IPS DF 19.7 (cell line): ENCODE measurements at places on chromosomes 5 and 9.

DNA sequence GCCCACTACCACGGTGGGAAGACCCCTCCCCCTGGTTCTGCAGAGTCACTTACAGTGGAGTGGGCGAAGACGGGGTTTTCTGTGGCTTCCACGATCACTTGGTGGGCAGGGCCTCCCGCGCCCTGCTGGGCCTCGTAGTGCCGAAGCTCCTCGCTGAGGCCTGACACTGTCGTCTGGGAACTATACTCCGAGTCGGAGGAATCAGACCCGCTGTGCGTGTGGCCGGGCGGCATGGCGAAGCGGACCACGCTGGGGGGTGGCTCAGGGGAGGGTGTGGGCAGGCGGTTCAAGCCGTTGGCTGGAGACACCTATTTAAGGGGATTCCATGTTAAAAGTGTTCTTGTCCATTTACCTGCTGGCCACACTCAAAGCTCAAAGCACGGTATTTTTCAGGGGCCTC lies 67.8 kb downstream of the PTCH1 start:
- DNase-seq, result no peak

DNA sequence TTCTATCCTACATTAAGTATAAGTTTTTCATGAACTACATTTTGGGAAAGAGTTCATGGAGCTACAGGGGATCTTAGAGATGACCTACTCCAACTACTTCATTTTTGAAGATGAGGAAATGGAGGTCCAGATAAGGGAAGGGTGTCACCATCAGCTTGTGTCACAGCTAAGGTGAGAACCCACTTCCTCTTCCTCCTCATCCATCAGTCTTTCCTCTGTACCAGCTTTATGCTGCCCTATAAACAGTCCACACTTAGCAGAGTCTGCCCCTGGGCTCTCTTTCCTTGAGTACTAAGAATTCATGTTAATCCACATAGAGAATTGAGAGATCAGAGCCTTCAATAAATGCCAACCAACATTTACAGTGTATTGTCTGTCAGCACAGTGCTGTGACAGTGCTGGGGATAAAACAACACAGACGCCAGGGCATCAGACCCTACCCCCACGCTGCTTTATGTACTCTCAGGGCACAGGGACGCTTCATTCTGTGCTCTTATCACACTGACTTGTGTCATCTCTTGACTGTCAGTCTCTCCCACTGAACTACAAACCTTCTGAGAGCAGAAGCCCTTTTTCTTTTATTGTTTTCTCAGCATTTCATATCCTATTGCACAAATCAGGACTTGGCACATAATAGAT lies 22.1 kb downstream of the ADRB2 start:
- no peak for DNase-seq

GRCh38 chr9:134826336-134827285 lies 54.0 kb upstream of the FCN2 start:
- no peak for DNase-seq

- no peak for DNase-seq
These were observed 29.7 kb upstream of the AKNA start for GRCh38 chr9:114417511-114417910.

DNA sequence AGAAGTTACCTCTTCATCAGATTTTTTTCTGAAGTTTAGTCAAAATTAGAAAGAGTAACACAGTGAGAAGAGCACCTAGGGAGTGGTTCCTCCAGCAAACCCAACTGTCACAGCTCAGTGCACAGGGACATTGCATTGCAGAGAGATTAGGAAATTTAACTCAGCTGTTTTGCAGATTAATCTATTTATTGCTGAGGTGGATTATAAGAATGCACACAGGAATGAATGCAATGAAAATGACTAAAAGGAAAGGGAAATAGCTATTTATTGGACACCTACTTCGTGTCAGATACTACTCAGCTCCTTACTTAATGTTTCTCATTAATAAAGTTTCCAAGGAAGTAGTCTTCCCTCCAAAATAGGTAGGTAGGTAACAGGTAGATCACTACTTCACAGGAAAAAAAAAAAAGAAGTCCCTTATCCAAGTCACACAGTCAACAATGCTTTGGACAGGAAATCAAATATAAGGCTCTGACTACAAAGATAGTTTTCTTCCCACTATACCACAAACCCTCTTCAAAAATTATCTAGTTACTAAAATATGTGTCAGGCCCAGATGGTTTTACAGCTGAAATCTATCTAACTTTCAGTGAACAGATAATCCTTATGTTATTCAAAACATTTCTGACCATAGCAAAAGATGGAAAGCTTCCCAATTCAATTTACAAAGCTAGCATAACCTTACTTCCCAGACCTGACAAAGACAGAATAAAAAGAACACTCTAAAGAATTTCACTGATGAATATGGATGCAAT lies 442.2 kb upstream of the MPDZ start:
- DNase-seq, result no peak

- DNase-seq, result no peak
These were observed 91.3 kb downstream of the COMMD10 start for GRCh38 chr5:116176121-116176520.

GRCh38 chr5:106940301-106940846 lies 730.4 kb downstream of the EFNA5 start:
- DNase-seq, result no peak

GRCh38 chr5:111734013-111734412 lies 23.0 kb downstream of the NREP start:
- no peak for DNase-seq

GRCh38 chr5:109558364-109558763 lies 131.4 kb upstream of the MAN2A1 start:
- DNase-seq, result no peak

DNA sequence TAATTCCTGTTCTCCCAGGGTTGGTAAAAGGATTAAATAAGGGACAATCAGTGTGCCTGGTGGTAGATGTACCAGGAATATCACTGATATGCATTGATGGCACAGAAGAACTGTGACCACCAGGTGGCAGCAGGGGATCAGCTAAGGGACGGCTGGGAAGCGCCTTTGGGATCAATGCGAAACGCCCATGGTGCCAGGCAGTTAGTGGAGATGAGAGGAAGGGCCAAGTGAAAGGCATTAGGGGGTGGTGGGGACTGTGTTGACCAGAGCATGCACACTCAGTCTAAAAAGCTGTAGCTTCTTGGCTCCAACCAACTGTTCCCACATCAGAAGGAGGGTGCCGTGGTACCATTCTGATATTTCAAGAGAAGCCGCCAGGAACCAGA lies 55.6 kb downstream of the ARHGEF37 start:
- DNase-seq, result peak; percentile 38

- no peak for DNase-seq
These were observed 179.2 kb downstream of the HSD17B3 start for GRCh38 chr9:96122751-96123150.

DNA sequence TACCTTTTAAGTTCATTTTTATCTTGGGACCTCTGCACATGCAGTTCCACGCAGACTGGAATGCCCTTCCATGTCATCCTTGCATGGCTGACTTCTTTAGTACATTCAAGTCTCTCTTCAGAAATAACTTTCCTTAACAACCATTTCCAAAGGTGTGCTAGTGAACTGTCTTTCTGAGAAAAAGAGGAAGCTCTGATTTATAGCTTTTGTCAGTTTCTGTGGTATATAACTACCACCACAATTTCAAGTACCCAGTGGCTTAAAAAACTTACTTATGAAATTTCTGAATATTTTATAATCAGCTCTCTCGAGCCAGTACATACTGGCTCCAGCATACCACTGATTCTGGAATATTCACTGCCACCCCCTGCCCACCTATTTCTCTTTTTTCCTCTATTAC lies 1613.8 kb downstream of the MAT2B start:
- DNase-seq, result no peak

DNA sequence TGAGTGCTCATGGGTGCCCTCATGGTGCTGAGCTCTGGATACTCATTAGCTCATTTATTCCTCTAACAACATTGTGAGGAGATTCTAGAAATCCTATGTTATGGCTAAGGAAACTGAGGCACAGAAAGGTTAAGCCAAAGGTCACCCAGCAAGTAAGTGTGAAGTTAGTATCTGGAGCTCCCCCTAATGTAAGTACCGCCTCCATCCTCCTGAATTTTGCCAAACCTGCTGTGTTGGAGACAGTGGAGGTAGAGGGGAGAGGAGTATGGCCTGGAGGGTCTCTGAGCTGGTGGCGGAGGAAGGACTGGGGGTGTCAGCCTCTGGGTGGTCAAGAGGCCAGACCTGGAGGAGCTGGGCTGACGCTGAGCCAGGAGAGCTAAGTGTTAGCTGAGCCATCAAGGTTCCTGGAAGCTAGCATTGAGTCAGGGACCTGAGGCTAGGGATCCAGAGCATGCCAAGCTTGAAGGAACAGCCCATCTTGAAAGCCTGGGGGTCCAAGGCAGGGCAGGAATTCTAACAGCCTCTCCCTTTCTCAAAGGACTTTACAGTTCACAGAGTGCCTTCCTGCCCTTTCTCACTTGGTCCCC lies 114.8 kb downstream of the RGS3 start:
- no peak for DNase-seq

DNA sequence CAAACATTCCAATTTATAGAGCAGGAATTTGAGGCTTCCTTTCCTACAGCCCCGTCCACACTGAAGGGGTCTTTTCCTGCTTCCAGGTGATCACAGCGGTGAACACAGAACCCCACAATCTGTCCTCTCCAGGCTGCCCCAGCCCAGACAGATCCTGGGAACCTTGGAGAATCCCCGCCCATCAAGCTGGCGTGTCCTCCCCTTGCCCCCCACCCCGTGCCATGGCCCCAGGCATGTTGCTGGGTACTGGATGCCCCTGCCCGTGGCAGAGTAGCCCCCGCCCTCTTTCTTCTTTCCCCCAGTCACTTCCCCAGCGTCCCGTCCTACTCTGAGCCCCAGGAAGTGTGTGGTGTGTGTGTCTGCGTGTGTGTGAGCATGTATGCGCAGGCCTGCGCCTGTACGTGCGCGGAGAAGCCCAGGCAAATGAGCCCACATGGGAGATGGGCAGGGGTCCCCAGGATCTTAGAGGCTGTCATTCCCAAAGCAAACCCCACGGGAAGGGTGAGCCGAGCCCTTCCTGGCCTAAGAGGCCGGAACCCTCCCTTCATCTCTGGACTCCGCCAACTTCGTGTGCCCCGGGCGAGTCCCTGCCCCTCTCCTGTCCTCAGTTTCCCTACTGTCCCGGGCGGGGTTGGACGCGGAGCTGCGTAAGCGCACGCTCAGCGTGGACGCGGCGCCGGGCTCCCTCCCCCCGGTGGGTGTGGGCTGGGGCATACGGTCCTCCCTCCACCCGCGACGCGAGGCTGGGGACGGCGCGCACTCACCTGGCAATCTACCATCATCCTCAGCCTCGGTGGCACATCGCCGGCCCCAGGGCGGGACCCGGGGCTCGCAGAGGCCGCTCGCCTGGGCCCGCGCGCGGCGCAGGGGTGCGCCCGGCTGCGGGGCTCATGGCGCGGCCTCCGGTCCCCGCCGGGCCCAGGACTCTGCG lies 15.2 kb downstream of the GBGT1 start:
- DNase-seq, result no peak

GRCh38 chr5:89069591-89069990 lies 186.6 kb upstream of the MEF2C start:
- no peak for DNase-seq

GRCh38 chr5:140044041-140044440 lies 942 bp upstream of the NRG2 start:
- DNase-seq, result no peak

GRCh38 chr9:113632776-113633590 lies 169.5 kb downstream of the RGS3 start:
- DNase-seq, result no peak

- DNase-seq, result no peak
These were observed 157.4 kb upstream of the PUM3 start for GRCh38 chr9:3001311-3001710.

DNA sequence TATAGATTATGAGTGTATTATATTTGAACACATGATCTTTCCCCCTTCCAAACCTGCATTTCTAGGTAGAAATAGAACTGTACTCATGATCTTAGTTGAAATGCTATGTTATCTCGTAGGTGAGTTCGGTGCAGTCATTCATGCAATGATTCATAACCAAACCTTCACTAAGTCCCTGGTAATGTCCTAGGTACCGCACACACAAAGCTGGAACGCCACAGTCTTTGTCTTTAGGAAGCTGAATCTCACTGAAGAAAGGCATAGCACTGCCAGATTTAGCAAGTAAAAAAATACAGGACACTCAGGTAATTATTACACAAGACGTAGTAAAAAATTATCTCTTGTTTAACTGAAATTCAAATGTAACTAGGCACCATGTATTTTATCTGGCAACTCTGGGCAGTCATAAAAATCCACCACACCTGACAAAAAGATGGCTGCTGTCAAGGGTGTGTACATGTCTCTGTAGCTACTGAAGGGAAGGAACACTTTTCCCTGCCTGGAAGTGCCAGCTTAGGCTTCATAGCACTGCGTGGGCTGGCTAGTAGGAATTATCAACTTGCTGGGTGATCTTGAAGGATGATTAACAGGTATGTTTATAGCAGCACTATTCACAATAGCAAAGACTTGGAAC lies 28.0 kb upstream of the TXN start:
- DNase-seq, result no peak

DNA sequence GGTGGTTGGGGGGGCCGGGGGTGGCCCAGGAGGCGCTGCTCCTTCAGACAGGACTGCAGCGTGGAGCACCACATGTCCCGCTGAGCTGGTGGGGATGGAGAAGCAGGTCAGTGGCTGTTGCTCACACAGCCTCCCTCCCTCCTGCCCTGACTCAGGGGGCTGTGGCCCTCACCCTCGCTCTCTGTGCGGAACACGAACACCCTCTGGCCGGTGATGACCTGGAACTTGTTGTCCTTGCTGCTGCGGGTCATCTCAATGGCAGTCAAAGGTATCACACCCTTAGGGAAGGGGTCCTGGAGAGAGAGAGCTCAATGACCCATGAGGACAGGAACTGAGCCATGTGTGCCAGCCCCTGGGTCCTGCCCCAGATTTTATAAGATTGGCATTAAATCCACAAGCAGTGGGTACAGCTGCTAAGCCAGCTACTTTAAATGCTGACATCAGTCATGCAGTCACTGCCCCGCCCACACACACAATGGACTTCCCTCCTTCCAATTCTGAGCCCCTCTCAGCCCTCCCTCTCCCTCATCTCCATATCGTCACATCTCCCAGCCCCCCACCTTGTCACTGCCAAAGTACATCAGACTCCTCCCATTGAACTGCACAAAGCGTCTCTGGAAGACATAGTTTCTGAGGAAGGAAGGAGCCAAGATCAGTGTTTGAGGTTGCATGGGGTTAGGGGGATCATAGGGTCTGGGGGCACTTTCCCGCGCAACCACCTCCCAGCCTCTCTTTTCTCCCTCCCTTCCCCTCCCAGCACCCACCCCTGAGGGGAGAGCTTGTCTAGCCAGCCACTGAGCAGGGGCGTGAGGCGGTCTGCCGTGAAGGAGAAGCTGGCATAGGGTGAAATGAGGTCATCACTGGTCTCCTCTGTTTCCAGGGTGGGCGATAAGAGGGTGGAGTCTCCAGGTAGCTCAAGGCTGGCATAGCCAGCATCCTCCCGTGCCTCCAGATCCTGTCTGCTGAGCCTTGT lies 8.9 kb downstream of the ARAP3 start:
- DNase-seq, result no peak

GRCh38 chr5:164235300-164235891 lies 730.0 kb downstream of the MAT2B start:
- no peak for DNase-seq

GRCh38 chr5:155148694-155149093 lies 135.1 kb downstream of the KIF4B start:
- DNase-seq, result no peak

- DNase-seq, result no peak
These were observed 246.8 kb downstream of the IZUMO3 start for GRCh38 chr9:24298912-24299311.
